AML-193 (cell line): ENCODE measurements at places on chromosomes 5 and 9.

DNA sequence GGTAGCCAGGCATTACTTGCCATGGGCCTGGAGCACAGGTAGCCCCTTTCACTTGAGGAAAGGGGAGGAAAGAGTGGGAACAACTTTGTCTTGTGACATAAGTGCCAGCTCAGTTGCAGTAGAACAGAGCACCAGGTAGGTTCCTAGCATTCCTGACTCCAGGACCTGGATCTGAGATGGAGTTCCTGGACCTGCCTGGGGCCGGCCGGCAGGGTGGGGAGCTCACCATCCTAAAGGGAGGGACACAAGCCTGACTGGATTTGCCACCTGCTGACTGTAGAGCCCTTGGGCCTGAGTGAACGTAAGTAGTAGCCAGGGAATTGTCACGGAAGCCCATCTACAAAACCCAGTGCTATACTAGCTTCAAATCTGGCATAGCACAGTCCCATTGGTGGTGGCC, 653.3 kb upstream of the CDH6 start:
- no peak for DNase-seq

- DNase-seq: no peak
These were observed 444.6 kb downstream of the ZNF608 start for GRCh38 chr5:124301850-124302249.

DNA sequence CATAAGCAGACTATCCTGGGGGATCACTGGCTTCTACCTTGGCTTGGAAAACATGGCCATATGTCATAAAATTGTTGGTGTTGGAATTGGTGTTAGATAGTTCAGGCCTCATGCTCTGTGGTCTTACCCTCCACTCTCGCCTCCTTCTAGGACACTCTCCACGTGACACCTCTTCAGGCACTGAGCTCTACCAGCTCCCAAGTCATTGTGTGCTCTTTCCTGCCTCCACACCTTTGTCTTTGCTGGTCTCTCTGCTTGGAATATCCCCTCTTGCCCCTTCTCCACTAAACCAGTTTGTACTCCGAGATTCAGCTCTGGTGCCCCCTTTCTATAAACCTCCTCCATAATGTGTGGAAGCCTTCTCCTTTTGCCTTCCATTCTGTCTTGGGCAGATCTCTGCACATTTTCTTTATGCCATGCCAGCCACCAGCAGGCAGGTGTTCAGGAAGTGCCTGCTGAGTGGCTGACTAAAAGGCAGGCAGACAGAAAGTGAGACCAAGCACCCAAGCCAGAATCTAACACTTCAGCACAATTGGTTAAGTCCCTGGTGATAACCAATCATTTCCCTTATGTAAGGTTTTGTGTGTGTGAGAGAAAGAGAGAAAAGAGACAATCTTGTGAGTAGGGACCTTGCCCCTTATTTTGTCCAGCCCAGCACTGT, 37.7 kb downstream of the SAR1B start:
- no peak for DNase-seq

DNA sequence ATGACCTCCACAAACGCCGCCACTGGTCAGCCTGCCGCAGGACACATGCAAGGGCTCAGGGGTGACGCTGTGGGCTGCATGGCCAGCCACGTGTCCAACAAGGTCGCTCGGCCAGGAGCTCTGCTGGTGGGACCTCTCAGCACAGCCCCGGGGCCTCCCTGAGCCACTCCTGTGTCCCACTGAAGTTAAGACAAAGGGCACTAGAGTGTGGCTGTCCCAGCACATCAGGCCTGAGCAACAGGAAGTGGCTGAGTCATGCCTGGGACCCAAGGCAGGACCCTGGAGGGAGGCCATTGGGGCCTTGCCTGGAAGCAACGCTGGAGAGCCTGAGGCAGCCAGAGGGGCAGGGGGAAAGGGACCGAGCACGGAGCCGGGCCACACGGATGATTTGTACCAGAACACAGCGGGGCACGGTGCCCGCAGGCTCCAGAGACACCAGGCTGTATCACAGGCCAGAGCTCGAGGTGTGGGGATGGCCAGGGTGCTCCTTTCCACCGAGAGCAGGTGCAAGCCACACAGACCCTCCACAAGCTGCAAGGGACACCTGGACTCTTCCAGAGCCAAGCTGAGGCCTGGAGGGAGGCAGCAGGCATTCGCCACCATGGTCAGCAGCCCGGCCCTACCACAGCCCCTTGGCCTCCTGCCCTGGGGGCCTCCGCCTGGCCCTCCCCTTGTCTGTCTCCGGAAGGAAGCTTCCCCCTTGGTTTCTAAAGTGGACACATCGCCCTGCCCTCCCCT, 6.5 kb upstream of the TMEM210 start:
- no peak for DNase-seq

- no peak for DNase-seq
These were observed 365.0 kb downstream of the TMEM232 start for GRCh38 chr5:110361471-110361870.

DNA sequence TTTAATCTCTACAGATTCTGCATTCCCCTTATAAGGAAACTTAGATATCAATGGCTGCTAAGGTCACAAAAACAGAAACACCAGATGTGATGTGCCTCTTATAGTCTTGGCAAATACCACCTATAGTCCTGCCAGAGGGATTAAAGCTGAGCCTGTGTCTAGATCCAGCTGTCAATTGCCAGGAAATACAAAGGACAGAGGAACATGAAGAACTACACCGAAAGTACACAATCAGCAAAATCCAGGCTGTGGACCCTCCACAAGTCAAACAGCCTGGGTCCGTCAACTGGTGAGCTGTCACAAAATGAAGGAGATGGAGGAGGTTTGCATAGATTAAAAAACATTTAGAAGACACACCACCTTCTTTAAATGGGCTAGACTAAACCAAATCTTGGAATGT, 85.4 kb downstream of the KLF4 start:
- DNase-seq: no peak
